ENCODE measurements at places on chromosomes 5 and 9. TPM values are rescaled to one million over a fixed set of nuclear protein-coding genes. Genes with fewer than 3 reads are reported as not detected.

DNA sequence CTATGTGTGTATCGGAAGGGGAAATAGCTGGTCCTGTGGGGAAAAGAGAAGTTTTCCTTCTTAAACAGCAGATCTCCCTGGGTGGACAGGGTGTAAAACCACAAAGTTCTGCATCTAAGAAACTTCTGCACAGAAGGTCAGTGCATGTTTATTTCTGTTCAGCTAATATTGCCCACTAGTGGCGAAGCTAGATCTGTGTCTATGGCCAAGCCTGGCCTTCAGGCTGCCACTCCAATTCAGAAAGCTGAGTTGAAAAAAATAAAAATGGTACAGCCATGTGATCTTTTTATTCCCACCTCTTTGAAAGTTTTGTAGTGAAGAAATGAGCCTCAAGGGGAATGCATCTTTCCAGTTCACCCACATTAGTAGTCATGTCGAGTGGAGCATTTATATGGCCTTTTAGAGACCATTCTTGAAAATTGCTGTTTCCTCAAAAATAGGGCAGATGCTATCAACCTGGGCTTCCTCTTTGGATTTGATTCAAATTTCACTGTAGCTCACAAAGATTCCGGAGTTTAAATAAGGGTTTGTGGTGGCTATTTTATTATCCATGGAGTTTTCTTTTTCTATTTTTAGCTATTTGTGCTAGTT, 488.0 kb downstream of the PRELID2 start:
- H3K4me3 ChIP-seq: no peak overlapping the region
- DNase-seq: peak; percentile 29
- no peak overlapping the region for H3K27ac ChIP-seq
- H3K27me3 ChIP-seq: no peaks in the 10 kb centered on the region

The MED7 gene
- total RNA-seq: 13.4 TPM

The CDX1 gene
- total RNA-seq: 0.27 TPM

- H3K4me1 ChIP-seq: no peaks in the 10 kb centered on the region
- no peaks in the 10 kb centered on the region for H3K27me3 ChIP-seq
- H3K36me3 ChIP-seq: no peaks in the 10 kb centered on the region
Measured at GRCh38 chr5:63697811-63698210, 264.4 kb downstream of the HTR1A start.

GRCh38 chr5:139588962-139589361, 27.8 kb downstream of the UBE2D2 start:
- no peaks in the 10 kb centered on the region for H3K27me3 ChIP-seq
- no peak for DNase-seq
- no peak overlapping the region for H3K27ac ChIP-seq
- H3K4me1 ChIP-seq: no peaks in the 10 kb centered on the region
- H3K36me3 ChIP-seq: peaks cover 13% of the 10 kb centered on the region

GRCh38 chr5:113371721-113372196, 63.0 kb downstream of the TSSK1B start:
- H3K27ac ChIP-seq: no peak overlapping the region
- H3K4me1 ChIP-seq: no peaks in the 10 kb centered on the region
- no peak overlapping the region for H3K4me3 ChIP-seq
- peak; percentile 65 for DNase-seq

GRCh38 chr5:149409268-149409948, 30.3 kb upstream of the IL17B start:
- H3K4me1 ChIP-seq: peaks cover 31% of the 10 kb centered on the region
- DNase-seq: no peak
- no peaks in the 10 kb centered on the region for H3K27me3 ChIP-seq

GRCh38 chr5:83433891-83434290, 37.7 kb upstream of the VCAN start:
- no peak for DNase-seq
- H3K4me3 ChIP-seq: no peak overlapping the region
- no peak overlapping the region for H3K27ac ChIP-seq
- no peaks in the 10 kb centered on the region for H3K4me1 ChIP-seq
- H3K27me3 ChIP-seq: no peaks in the 10 kb centered on the region

- no peaks in the 10 kb centered on the region for H3K27me3 ChIP-seq
- no peak for DNase-seq
- H3K4me3 ChIP-seq: no peak overlapping the region
- H3K36me3 ChIP-seq: no peaks in the 10 kb centered on the region
- H3K27ac ChIP-seq: no peak overlapping the region
- no peaks in the 10 kb centered on the region for H3K4me1 ChIP-seq
Measured at GRCh38 chr5:92308679-92309078, 925.6 kb upstream of the ARRDC3 start.

GRCh38 chr9:129289131-129289731, 111.2 kb upstream of the IER5L start:
- H3K27me3 ChIP-seq: no peaks in the 10 kb centered on the region
- H3K4me1 ChIP-seq: no peaks in the 10 kb centered on the region
- no peak overlapping the region for H3K4me3 ChIP-seq
- no peak for DNase-seq

The MCC gene
- 19.6 TPM for total RNA-seq

- H3K27me3 ChIP-seq: no peaks in the 10 kb centered on the region
Measured at GRCh38 chr5:58149746-58150145, 310.1 kb downstream of the PLK2 start.

- no peaks in the 10 kb centered on the region for H3K27me3 ChIP-seq
- H3K36me3 ChIP-seq: no peaks in the 10 kb centered on the region
- H3K4me3 ChIP-seq: no peak overlapping the region
- DNase-seq: no peak
- H3K4me1 ChIP-seq: peaks cover 10% of the 10 kb centered on the region
Measured at GRCh38 chr5:38317868-38318267, 59.5 kb downstream of the EGFLAM start.

The NSD1 gene
- total RNA-seq: 63.6 TPM

DNA sequence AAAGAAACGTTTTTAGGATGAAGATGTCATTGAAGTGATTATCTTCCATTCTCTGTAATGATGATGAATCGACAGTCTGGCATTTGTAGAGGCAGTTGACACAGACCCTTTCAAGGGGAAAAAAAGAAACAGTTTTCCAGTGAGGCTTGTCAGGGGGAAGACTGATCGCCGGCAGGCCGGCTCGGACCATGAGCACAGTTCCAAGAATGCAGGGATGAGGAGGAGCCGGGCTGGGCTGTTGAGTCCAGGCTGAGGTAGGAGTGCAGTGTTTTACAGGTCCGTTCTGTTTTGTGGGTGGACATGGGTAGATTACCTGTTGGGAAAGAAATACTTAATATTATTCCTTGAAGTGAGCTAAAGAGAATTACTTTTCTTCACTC, 194.6 kb downstream of the AOPEP start:
- no peak overlapping the region for H3K4me3 ChIP-seq
- H3K27me3 ChIP-seq: no peaks in the 10 kb centered on the region
- peaks cover 43% of the 10 kb centered on the region for H3K4me1 ChIP-seq
- peaks cover 3% of the 10 kb centered on the region for H3K36me3 ChIP-seq
- DNase-seq: peak; percentile 67

The NMUR2 gene
- 0.18 TPM for total RNA-seq

GRCh38 chr5:98768160-98768959, 5.1 kb upstream of the RGMB start:
- H3K27ac ChIP-seq: peak overlapping the region; percentile 98
- peak; percentile 86 for DNase-seq
- H3K4me3 ChIP-seq: peak overlapping the region; percentile 84
- peaks cover 4% of the 10 kb centered on the region for H3K27me3 ChIP-seq
- peaks cover 9% of the 10 kb centered on the region for H3K4me1 ChIP-seq

GRCh38 chr9:114055061-114055460, 23.0 kb downstream of the AMBP start:
- DNase-seq: no peak
- H3K36me3 ChIP-seq: peaks cover 38% of the 10 kb centered on the region
- no peaks in the 10 kb centered on the region for H3K27me3 ChIP-seq
- H3K27ac ChIP-seq: no peak overlapping the region
- no peak overlapping the region for H3K4me3 ChIP-seq

DNA sequence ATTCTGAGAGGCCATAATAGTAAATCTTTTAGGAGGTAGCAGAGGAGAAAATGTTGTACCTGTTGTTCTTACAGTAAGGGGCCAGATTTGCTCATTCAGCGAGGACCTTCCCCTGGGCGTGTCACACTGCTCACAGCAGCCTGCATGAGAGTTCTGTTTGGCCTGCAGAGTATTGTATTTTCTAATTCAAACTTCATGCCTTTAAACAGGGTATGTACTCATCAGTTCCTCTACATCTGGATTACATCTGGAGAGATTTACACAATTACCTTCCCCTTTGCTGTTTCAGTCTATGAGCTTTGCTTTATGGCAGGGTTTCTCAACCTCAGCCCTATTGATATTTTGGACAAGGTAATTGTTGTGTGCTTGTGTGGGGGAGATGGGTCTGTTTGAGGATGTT, 170.9 kb upstream of the STK32A start:
- DNase-seq: peak; percentile 18
- no peak overlapping the region for H3K27ac ChIP-seq
- no peak overlapping the region for H3K4me3 ChIP-seq
- H3K36me3 ChIP-seq: no peaks in the 10 kb centered on the region

DNA sequence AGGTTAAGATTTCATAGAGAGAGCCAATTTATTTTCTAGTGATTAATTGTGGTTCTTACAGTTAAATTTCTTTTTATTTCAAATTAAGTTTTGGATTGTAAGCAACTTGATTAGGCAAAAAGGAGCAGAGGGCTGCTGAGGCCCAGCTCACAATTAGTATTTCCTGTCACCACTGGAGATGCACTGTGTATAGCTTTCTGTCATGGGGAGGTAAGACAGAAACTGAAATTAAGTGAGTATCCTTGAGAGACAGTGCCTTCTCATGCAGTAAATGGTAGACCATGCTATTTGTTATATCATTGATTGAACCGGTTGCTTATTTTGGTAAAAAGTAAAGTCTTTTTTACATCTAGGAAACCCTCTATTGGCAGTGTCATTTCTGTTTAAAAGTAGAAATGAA, 190.7 kb downstream of the CCDC171 start:
- no peak overlapping the region for H3K27ac ChIP-seq
- no peak for DNase-seq
- no peaks in the 10 kb centered on the region for H3K27me3 ChIP-seq
- peaks cover 4% of the 10 kb centered on the region for H3K36me3 ChIP-seq
- H3K4me1 ChIP-seq: no peaks in the 10 kb centered on the region

- H3K27me3 ChIP-seq: no peaks in the 10 kb centered on the region
- H3K36me3 ChIP-seq: no peaks in the 10 kb centered on the region
- peaks cover 2% of the 10 kb centered on the region for H3K4me1 ChIP-seq
- DNase-seq: no peak
- H3K27ac ChIP-seq: no peak overlapping the region
- H3K4me3 ChIP-seq: no peak overlapping the region
Measured at GRCh38 chr5:115435778-115436712, 108.5 kb downstream of the FEM1C start.

The JMY gene
- 9.1 TPM for total RNA-seq

DNA sequence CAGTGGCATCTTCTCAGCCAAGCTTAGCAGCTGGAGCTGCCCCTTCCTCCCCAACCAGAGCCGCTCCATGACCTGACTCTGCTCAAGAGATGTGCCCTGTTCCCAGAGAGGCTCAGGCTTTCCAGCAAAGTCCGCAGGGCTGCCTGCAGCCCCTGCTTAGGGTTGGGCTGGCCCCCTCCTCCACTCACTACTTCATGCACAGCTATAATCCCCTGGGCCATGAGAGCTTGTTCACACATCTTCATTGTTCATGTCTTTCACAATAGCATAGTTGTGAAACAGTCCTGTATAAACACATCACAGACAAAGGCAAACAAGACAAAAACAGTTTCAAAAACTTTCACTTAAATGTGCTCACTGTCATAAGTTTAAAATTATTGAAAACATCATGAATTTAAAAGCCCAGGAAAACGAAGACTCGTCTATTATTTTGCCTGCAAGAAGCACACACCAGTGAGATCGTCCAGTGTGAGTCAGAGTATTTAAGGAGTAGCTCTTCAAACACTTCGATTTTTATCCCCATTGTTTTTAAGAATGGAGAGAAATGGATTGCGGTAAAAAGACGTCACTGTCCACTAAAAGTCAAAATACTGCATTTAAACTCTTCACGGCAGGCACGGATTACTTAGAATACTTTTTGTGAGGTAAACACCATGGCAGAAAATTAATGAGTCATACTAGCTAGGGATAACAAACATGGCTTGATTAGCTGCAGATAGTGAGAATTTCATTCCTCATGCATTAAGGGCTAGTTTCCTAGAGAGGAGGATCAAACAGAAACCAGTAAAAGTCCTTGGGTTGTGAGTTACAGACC, 40.7 kb upstream of the S1PR3 start:
- peak; percentile 74 for DNase-seq
- H3K27ac ChIP-seq: peak overlapping the region; percentile 45

The SLC27A6 gene
- 1.0 TPM for total RNA-seq

The ITGA1 gene
- total RNA-seq: 36.5 TPM

- H3K27ac ChIP-seq: no peak overlapping the region
- no peaks in the 10 kb centered on the region for H3K27me3 ChIP-seq
- DNase-seq: no peak
- H3K36me3 ChIP-seq: no peaks in the 10 kb centered on the region
- H3K4me1 ChIP-seq: no peaks in the 10 kb centered on the region
Measured at GRCh38 chr5:75018805-75019587, 33.4 kb downstream of the GCNT4 start.

The PCA3 gene
- 0.58 TPM for total RNA-seq

GRCh38 chr5:123664961-123665360, 153.0 kb downstream of the CSNK1G3 start:
- H3K4me1 ChIP-seq: no peaks in the 10 kb centered on the region
- H3K27me3 ChIP-seq: no peaks in the 10 kb centered on the region

DNA sequence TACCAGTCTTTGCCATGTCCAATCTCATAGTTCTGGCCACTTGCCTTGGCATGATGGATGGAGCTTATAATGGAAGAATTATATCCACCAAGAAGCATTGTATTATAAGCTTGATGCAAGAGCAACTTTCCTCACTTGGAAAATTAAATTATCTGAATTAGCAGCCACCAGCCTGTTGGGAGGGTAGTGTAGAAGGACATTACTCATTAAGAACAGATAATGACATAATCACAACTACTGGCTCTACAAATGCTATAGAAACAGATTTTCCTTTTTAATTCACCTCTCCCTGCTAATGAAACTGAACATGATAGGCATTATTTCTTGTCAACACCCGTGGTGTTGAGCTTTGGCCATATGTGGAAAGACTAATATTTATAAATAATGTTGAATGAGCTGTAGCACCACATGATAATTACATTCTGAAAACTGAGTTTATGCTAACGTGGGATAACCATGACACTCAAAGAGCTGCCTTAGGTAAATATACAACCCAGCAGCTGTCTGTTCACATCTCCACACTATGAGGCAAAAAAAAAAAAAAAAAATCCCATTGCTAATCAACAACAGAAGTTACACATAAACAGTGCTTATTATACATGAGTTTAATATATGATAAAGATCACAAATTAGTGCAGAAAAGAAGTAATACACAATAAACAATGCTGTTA, 48.1 kb upstream of the NR4A3 start:
- no peaks in the 10 kb centered on the region for H3K4me1 ChIP-seq
- no peak overlapping the region for H3K27ac ChIP-seq
- H3K4me3 ChIP-seq: no peak overlapping the region
- H3K36me3 ChIP-seq: no peaks in the 10 kb centered on the region
- H3K27me3 ChIP-seq: no peaks in the 10 kb centered on the region

Data from muscle of leg (tissue), 16 donors.